OCI-M1 (cell line): ENCODE measurements at places on chromosomes 2 and 18.

DNA sequence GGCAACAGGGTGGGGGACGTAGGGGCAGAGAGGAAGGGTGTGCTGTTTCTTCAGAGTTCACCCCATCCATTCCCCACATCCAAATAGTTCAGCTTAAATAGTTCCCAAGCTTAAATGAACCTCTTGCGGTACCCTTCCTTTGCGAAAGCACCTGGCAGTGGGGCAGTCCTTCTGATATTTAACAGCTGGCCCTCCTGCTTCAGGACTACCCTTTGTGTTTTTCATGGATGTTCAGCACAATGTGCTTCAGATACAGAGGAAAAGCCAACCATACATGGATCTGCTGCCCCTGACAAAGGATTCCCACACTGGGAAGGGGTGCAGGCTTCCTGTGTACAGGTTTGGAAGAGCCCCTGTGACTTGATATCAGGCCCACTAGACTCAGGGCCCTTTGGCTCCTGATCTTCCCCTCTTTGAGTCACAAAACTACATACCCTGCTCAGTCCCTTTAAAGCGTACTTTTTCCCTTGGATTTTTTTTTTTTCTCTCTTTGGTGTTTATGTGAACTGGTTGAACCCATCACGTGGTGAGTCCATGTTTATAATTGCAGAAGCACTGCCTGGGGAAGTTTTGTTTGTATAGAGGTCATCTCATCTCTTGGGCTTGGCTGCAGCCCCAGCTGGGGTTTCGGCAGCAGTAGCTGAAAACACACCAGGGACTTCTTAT lies 45.3 kb upstream of the IGFBP5 start:
- DNase-seq = no peak

DNA sequence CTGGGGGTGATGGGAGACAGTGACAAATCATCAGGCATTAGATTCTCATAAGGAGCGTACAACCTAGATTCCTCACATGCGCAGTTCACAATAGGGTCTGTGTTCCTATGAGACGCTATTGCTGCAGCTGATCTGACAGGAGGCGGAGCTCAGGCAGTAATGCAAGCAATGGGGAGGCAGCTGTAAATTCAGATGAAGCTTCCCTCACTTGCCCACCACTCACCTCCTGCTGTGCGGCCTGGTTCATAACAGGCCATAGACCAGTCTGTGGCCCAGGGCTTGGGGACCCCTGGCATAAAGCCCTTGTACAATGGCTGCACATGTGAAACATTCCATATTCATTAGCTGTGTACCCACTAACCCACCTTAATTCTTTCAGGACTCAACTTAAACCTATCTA lies 18.0 kb downstream of the NMUR1 start:
- no peak for DNase-seq

DNA sequence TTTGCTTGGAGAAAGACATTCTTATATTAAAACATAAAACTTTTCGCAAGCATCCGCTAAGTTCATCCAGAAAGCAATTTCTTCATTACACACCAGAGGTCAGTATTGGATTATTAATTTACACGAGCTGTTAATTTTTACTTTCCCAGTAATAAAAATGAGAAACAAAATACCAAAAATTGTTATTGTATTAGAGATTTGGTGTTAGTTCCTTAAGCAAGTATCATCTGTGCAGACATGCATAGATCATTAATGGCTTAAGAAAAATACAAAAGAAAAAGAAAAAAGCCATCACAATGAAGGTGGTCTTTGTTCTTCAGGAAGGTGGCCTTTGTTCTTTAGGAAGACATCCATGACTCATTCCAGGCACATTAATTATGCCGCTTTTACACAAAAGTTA lies 53.6 kb upstream of the HNMT start:
- DNase-seq = peak; percentile 53

- no peak for DNase-seq
These were observed 3.5 kb upstream of the KLF11 start for GRCh38 chr2:10039658-10040410.

DNA sequence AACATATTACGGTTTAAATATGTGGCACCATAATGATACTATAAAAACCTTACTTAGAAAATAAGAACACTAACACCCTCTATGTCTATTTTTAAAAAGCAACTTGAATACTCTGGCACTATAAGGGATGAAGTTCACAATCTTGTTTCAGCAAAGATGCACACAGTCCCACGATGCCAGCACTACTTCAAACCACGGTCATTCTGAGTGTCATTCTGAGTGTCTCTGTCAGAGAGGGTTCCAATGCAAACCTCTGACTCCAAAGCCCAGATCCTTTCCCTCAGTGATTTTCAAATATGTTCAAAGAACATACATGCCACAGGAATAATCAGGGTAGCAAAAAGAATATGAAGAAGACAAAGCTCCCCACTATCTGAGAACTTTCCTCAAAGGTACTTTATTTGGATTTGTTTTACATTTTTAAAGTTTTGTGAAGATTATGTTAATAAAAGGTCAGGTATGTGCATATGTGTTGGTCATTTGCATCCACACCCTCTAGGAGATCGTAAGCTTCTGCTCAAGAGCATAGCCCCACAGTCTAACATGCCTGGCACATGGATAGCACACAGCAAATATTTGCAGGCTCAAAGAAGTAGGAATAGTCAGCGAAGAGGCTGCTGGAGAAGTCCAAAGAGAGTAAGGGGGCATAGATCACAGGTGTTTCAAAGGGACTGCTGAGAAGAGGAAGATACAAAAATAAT lies 127.6 kb downstream of the DYM start:
- DNase-seq = no peak

GRCh38 chr2:72027426-72028161 lies 120.1 kb downstream of the CYP26B1 start:
- no peak for DNase-seq

DNA sequence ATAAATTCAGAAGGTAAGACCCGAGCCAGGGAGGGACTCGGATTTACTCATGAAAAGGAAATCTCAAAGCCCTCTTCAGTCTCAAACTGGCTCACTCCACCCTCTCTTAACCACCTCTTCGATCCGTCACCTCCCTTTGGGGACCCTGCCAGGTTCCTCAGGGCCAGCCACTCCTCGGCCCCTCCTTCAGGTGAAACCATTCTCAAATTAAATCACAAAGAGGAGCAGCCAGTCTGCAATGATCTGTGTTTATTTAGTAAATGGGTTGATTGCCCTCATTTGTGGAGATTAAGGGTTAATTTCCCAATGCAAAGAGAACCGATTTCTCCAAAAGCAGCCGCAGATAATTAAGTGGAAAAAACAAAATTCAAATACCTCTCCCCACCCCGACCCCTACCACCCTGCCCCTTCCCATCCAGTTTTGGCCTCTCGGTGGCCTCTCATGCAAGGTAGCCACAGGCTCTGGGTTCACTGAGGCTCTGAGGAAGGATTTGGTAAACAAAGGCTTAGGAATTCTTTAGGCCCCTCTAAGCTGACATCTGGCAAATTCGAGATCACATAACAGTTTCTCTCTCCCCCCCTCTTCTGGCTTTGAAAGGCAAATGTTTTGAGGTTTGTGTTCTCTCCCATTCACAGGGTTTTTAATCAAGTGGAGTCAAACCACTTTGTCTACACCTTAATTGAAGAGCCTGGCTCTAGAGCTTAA lies 10.3 kb upstream of the FZD7 start:
- no peak for DNase-seq

DNA sequence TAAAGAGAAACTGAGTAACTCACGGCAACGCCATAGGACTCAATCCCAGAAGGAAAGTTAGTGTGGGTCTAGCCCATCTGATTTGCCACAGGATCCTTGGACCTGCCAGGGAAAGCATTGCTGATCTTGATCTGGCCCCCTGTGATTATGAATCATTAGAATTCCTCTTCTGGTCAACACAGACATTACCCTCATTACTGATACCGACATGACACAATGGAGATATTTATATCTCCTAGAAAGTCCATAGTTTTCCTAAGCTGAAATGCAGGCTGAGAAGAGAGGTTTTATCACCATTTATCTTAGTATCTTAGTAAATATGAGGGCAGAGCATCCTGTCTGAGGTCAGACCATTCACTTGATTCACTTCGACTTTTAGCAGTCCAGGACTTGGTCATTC lies 75.5 kb upstream of the CCDC68 start:
- no peak for DNase-seq

DNA sequence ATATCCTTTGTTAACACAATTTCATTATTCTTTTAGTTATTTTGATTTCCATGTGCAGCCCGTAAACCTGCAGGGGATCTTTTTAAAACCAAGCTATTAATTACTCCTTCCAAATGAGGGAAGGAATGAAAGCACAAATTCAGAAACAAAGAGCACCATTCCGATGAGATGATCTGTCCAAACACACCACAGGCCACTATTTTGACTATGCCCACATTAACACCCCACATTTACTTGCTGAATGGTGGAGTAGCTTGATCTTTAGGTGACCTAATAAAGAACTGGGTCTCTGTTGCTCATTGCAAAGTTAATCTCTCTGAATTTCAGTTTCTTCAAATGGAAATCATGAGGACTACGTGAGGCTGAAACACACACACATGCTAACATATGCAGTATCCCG lies 218.0 kb downstream of the IRS1 start:
- no peak for DNase-seq

GRCh38 chr2:226130192-226130591 lies 669.4 kb downstream of the IRS1 start:
- peak; percentile 31 for DNase-seq

- DNase-seq = no peak
These were observed 835.5 kb upstream of the GCFC2 start for GRCh38 chr2:76546207-76546606.

DNA sequence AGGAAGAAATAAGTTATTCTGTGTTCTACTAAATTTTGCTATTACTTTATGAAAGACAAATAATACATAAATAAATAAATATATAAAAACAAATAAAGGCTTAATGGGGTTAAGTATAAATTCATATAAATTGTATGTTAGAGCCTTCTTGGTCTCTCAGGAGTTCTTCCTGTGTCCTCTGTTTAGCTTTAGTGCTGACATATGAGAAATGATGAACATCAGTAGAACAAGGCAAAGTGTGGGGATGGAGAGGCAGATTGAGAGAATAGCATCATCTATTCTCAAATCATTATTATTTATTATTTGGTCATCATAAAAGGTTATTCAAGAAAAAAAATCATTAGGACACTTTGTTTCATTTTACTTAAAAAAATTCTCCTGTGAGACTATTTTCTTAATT lies 468.1 kb upstream of the CHST9 start:
- DNase-seq = no peak

DNA sequence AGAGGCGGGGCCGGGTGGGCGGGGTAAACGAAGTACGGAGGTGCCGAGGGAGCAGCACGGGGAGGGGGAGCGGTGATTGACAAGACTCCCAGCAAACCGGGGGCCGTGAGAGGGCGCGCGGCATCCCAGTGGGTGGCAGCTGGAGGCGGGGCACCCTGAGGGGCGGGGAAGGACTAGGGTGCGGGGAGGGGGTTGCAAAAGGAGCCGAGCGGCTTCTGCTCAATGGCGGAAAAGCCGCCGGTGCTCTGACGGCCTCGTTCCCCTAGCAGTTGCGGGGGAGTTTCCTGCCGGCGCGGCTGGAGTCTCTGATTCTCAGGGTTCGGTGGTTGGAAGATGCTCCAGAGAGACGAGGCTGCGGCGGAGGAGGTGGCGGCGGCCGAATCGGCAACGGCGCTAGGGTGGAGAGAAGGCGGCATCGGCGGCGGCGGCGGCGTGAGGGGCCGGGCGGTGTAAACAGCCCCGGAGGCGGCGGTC lies at the start of gene PPM1B:
TSS of gene PPM1B (plus strand) at position 195 of the 474 bp plus-strand sequence. CDS start 32,325 bp downstream, outside the sequence.
- DNase-seq = no peak

GRCh38 chr18:10687161-10687925 lies 161.5 kb downstream of the NAPG start:
- DNase-seq = no peak

- no peak for DNase-seq
These were observed 36.1 kb upstream of the ANKRD62 start for GRCh38 chr18:12057419-12058039.

GRCh38 chr18:48594471-48595094 lies 55.8 kb downstream of the CTIF start:
- no peak for DNase-seq

- DNase-seq = no peak
These were observed 156.3 kb downstream of the EML6 start for GRCh38 chr2:54879598-54880332.

GRCh38 chr18:48045744-48046143 lies 115.3 kb upstream of the SMAD2 start:
- DNase-seq = no peak

DNA sequence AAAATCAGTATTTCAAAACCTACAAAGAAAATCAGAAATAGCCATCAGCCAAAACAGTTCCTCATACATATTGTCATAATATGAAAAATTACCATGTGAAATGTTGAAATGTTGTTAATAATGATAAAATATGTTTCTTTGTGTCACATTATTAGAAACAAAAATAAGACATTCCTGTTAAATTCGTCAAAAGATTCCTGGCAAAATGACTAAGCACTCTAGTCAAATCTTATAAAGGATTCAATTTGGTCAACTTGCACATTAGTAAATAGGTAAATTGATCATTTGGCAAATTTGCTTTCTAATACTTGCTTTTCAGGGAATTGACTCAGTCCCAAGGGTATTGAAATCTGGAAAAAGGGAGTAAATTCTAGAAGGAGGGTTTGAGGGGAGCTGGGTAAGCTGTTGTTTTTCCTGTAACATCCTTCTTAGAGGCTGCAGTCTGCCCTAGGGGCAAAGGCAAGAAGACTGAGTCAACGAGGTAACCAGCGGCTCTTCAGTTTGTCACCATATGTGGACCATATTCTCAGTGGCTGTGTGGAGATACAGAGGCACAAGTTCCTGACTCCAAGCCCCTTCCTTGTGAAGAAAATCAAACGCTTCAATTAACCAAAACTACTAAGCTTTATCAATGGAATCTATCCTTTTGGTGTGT lies 482.3 kb downstream of the TNS1 start:
- DNase-seq = no peak

DNA sequence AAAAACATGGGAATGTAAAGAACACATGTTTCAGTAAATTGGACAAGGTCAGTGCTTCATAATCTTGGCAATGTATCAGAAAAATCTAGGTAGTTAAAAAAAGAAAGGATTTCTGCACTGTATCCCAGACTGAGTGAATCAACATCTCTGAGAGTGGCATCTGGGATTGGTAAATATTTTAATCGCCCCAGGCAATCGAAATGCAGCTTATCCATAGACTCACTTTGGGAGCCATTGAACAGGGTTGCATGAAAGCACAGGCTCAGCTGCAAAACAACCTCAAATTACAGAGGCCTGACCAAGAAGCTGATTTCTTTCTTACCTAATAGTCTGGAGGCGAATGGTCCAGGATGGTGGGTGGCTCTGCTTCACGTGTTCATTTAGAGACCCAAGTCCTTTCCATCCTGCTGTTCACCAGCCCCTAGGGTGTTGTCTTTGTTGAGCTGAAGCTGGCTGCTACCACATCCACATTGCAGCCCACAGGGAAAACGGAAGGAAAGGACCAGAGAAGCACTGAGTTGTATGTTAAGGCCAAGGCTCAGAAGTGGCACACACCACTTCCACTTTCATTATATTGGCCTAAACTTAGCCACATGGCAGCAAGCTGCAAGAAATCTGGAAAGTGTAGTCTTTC lies 59.0 kb downstream of the MOGAT1 start:
- DNase-seq = peak; percentile 12
